CD8-positive, alpha-beta T cell (primary cell): ENCODE measurements at places on chromosomes 7 and 10.

DNA sequence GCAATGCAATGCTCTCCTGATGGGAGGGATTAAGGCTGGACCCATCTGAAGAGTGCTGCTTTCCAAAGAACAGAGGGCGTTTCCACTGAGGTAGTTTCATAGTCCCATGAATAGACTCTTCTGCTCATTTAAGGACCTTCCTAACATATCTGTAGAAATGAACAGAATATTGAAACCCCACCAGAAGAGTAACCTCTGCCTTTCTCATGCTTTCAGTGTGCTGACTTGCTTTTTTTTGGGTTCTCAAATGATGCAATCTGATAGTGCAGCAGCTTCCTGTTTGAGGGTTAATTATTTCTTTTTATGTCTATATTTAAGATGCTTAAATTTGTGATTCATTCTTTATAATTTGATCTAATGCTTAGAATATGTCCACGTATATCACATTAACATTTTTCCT lies 82.2 kb downstream of the GATA3 start:
- DNase-seq, result no peak

DNA sequence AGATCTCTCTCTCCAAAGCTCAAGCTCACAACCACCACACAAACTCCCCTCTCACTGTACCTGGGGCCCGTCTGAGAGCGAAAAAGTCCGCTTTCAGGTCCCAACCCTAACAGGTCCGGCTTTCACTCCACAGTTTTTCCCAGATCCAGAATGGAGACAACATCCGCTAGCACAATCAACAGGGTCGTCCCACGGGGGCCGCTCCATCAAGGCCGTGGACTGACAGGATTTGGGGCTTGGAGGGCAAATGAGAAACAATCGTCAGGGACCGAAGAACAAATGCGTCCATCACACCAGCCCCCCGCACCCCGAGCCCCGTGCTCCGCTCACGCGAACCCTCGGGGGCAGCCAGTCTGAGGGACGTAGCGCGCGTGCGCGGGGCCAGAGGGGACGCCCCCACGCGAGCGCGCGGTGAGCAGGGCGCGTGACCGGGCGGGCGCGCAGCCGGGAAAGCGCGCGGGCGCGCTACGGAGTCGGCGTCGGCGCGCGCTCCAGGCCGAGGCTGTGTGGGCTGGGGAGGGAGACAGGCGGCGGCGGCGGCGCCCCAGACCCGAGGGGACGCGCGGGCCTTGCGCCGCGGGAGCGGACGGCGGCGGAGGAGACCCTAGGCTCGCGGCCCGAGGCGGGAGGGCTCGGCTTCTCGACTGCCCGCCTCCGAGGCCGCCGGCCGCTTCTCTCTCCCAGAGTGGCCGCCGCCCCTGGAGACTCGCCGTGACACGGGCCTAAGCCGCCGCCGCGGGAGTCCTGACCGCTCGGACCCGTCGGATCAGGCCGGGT lies at the start of gene SLK:
SLK (plus strand) TSS at position 470 of the 777 bp plus-strand sequence. CDS start 606 bp downstream, outside the sequence.
- DNase-seq, result peak; percentile 91

- no peak for DNase-seq
Measured at GRCh38 chr7:111586711-111587409, 24.6 kb upstream of the IMMP2L start.

DNA sequence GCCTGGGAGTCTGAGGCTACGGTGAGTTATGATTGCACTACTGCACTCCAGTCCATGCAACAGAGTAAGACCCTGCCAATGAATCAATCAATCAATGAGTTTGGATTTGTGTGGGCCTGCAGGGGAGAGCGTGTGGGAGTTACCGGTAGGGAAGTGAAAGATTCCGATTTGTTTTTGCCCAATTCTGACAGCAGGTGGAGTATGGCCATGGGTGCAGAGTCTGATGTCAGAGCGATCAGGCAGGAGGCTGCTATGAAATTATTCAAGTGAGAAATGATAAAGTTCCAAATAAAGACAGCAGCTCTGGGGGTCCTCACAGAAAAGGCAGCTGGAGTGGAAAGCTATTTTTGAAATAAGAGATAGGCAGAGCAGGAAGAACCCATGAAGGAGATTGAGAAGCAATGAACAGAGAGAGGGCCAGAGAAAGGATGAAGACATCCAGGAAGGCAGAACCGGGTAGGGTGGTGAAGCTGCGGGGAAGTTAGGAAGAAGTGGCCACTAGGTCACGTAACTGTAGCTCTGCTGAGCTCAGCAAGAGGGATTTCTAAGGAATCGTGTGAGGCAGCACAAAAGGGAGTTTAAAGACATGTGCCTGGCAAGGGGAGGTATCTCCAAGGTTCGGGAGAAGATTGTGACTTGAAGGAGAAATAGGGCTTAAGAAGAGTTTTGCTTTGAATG lies 93.7 kb upstream of the NMT2 start:
- DNase-seq, result no peak

DNA sequence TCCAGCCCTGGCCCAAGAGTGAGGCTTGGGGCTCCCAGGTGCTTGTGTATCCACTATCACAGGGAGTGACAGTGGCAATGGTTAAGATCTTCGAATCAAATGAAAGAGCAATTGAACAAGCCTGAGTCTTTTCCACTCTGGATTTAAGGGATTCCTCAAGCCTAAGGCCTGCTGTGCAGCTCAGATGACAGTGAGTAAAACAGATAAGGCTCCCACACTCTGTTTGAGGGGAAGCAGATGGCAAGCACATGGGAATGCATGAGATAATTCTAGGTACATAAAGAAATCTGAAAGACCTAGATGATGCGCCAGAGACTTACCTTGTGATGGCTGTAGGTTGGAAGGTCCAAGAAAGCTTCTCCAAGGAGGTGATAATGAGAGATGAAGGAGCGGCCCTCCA lies 95.0 kb downstream of the LRRC18 start:
- no peak for DNase-seq

- DNase-seq, result peak; percentile 19
Measured at GRCh38 chr10:3769556-3769955, 15.5 kb downstream of the KLF6 start.

DNA sequence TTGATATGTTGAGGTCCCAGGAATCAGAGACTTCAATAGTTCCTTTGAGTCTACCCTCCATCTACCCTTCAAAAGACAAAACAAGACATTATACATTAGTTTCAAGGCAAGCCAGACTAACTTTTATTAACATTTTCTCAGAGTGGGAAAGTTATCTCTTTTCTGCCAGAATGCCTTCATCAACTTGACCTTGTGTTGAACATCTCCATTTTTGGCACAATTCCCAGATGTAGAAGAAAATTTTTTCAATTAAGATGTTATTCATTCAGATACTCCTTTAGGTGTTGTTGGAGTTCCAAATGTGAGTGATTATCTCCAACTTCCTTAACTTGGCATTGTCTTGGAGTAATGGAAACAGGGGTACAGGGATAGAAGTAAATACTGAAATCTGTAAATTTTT lies 59.1 kb downstream of the NRF1 start:
- DNase-seq, result no peak

GRCh38 chr10:79454259-79454658 lies 8.8 kb upstream of the ZCCHC24 start:
- DNase-seq, result no peak

DNA sequence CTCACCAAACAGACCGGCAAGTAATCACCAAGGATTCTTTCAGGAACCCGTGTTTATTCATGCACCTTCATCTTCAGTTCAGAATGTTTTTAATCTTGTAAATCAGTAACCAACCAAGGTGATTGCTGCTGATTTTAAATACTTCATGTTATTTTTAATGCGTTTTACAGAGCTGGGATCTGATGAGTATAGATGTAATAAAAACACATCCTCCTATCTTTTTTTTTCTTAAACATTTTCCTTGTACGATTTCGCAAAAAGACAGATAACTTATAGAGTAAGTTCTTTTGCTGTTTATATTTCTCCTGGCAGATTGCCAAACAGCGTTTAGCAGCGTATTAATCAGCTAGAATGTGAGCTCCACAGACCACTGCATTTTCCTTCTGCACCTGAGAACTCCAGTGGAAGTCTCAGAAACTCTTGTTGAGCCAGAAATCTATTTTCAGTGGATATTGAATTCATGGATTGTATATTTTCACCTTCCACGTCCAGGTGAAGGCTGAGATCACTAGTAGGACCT lies 397.8 kb upstream of the NRP1 start:
- no peak for DNase-seq

- no peak for DNase-seq
Measured at GRCh38 chr10:58742141-58742540, 229.5 kb downstream of the BICC1 start.

- no peak for DNase-seq
Measured at GRCh38 chr10:11522821-11523245, 88.6 kb downstream of the USP6NL start.

GRCh38 chr7:35524112-35524804 lies 170.7 kb downstream of the HERPUD2 start:
- no peak for DNase-seq

GRCh38 chr7:75534727-75535307 lies 42.7 kb downstream of the SPDYE5 start:
- DNase-seq, result no peak

DNA sequence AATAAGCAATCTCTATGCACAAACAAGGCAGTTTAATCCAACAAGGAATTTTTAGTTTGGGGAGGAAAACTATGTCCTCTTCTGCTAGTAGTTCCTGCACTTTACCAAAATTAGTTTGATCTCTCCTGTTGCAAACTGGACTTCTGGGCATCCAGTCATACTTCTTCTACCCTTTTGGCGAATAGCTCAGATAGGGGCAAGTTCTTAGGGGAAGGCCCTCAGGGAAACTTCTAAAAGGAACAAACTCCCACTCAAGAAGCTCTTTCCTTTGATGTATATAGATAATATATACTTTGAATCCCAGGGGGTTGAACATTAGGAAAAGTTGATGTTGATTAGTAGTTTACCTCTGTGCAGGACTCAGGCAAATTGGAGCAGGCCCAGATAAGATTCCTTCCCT lies 21.5 kb upstream of the PPP1R17 start:
- DNase-seq, result no peak

GRCh38 chr7:85457911-85458310 lies 271.1 kb upstream of the SEMA3D start:
- DNase-seq, result no peak

- peak; percentile 52 for DNase-seq
Measured at GRCh38 chr10:131453721-131454634, 142.5 kb upstream of the TCERG1L start.

DNA sequence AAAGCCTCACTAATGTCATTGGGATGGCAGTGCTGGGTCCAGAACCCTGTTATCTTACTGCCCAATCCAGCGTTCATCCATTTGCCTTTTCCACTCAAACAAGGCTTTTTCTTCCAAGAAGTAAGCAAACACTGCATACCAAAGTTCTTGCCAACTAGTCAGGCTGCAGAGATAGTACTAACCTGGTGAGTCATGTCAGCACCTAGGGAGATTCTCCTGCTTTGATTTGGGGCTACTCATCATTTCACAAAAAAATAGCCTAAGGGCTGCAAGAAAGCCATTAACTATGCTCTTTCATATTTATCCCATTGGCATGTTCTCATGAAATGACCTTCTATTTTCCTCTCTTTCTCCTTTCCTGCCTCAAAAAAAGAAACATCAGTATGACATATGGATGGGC lies 142.6 kb downstream of the TWIST1 start:
- no peak for DNase-seq

- DNase-seq, result no peak
Measured at GRCh38 chr10:113552701-113553100, at the start of gene HABP2. HABP2 (plus strand) TSS chr10:113553053; CDS start chr10:113553122, 69 bp downstream.

GRCh38 chr7:18243731-18244130 lies 216.1 kb upstream of the PRPS1L1 start:
- no peak for DNase-seq

DNA sequence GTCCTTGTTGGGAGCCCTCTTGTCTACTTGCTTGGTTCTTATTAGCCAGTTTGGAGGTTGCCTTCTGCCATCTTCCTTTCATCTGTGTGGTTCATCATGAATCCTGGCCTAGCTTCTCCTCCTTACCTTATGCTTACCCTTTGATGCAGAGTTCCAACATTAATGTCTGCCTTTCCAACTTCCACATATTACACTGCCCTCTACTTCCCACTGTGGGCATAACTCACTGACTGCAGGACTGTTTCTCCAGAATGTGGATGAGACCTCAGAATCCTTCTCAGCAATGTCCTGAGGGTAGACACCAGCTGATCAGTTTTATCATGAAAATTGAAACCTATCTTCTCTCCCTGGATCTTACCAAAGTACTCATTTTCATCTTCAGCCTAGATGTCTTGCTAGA lies 491.0 kb downstream of the LRMDA start:
- no peak for DNase-seq

DNA sequence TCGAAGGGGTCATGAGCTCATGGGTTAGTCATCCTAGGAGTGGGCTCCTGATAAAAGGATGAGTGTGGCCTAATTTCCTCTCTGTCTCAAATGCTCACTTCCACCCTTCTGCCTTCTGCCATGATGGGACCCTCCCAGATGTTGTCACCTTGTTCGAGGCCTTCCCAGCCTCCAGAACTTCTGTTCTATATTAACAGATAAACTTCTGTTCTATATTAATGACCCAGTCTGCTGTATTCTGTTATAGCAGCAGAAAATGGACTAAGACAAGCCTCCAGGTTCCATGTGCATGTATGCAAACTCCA lies 583.2 kb downstream of the GLRX3 start:
- no peak for DNase-seq

- DNase-seq, result no peak
Measured at GRCh38 chr10:31645786-31646185, 282.8 kb downstream of the ARHGAP12 start.

DNA sequence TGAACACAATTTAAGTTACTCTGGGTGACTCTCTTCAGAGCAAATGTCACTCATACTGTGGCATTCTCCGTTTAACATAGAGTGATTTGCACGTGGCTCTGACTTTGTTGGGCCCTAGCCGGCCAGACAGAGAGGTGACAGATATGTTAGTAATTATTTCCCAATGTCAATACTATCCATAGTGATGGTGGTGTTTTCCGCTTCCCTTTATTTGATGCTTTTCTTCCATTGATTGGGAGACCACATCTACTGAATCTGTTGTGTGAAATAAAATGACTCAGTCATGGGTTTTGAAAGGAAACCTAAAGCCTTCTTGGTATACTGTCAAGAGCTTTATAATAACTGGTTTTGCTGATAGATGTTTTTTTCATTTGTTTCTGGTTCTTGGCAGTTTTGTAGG lies 7.4 kb downstream of the AVL9 start:
- no peak for DNase-seq

DNA sequence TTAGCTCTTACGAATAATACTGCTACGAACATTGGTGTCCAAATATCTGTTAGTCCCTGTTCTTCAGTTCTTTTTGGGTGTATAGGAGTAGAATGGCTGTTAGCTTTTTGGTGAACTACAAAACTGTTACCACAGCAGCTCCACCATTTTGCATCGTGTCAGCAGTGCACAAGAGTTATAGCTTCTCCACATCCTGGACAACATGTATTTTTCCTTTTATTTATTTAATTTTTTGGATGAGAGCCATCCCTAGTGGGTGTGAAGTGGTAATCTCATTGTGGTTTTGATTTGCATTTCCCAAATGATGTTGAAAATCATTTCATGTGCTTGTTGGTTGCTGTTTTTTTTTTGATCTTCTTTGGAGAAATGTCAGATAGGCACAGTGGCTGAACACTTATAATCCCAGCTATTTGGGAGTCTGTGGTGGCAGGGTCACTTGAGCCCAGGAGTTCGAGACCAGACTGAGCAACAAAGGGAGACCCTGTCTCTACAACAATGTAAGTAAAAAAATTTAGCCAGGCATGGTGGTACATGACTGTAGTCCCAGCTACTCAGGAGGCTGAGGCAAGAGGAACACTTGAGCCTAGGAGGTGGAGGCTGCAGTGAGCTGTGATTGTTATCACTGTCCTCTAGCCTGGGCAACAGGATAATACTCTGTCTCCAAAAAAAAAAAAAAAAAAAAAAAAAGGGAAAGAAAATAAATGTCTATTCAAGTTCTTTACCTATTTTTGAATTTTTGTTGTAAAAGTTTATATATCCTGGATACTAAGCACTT lies 31.7 kb downstream of the TRIM24 start:
- DNase-seq, result no peak

- DNase-seq, result no peak
Measured at GRCh38 chr7:33721895-33722294, 183.4 kb upstream of the BMPER start.
